ENCODE measurements at places on chromosomes 7 and 10.

- no peak for DNase-seq
These were observed 4.0 kb upstream of the BORCS7 start for GRCh38 chr10:102850025-102850518.

GRCh38 chr7:135074096-135074495 lies 73.8 kb upstream of the TMEM140 start:
- no peak for DNase-seq

GRCh38 chr10:2509081-2509531 lies 558.2 kb upstream of the PFKP start:
- DNase-seq, result no peak

- no peak for DNase-seq
These were observed 16.3 kb downstream of the AKR1D1 start for GRCh38 chr7:138092486-138093028.

- no peak for DNase-seq
These were observed 1.8 kb downstream of the IMPDH1 start for GRCh38 chr7:128407751-128408708.

- DNase-seq, result no peak
These were observed 54.8 kb upstream of the TM9SF3 start for GRCh38 chr10:96641396-96642295.

- no peak for DNase-seq
These were observed 6.0 kb upstream of the RSBN1L start for GRCh38 chr7:77690289-77690688.

DNA sequence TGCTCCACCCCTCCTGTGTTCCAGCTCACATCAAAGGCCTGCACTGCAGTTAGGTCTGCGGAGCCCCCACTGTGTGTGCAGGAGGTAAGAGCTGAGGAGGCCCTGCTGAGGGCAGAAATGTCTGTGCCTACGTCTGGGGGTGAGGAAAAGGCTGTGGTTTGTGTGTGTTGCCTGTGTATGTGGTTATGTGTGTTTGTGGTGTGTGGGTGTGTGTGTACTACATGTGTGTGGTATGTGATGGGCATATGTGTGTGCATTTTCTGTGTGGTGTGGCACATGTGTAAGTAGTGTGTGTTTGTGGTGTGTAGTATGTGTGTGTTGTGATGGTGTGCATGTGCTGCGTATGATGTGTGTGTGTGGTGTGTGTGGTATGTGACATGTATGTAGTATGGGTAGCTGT lies 36.2 kb downstream of the ANXA8 start:
- DNase-seq, result no peak

DNA sequence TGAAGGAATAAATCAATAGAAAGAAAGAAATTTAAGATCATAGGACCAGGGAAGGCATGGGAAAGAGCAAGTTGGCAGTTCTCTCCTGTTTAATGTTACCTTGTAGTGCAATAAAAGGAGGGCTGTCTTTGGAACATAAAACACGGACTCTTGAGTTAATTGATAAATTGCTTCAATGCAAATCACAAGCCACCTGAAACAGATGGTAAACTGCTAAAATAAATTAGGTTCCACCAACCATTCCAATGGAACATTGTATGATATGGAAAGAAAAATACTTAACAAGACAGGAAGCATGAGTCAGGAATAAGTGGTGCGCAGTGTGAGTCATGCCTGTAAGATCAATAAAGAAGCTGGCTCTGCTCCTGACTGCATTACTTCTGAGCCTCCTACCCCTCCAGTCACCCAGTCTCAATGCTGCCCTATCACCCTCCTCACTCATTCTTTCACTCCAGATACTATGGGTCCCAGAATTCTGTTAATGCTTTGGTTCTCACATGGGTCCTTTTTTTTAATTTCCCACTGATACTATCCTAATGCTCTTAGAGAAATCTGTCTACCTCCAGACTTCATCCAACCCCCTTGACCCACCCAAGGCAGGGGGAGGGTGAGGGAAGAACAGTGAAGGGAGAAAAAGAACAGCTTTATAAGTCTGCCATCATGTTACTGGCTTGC lies 78.9 kb downstream of the LRRC17 start:
- DNase-seq, result peak; percentile 89

DNA sequence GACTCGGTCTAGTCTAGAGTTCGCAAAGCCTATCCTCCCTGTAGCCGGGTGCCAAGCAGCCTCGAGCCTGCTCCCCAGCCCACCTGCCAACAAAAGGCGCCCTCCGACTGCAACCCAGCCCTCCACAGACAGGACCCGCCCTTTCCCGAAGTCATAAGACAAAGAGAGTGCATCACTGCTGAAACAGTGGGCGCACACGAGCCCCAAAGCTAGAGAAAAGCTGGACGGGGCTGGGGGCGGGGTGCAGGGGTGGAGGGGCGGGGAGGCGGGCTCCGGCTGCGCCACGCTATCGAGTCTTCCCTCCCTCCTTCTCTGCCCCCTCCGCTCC lies 622 bp upstream of the COL1A2 start:
- no peak for DNase-seq

DNA sequence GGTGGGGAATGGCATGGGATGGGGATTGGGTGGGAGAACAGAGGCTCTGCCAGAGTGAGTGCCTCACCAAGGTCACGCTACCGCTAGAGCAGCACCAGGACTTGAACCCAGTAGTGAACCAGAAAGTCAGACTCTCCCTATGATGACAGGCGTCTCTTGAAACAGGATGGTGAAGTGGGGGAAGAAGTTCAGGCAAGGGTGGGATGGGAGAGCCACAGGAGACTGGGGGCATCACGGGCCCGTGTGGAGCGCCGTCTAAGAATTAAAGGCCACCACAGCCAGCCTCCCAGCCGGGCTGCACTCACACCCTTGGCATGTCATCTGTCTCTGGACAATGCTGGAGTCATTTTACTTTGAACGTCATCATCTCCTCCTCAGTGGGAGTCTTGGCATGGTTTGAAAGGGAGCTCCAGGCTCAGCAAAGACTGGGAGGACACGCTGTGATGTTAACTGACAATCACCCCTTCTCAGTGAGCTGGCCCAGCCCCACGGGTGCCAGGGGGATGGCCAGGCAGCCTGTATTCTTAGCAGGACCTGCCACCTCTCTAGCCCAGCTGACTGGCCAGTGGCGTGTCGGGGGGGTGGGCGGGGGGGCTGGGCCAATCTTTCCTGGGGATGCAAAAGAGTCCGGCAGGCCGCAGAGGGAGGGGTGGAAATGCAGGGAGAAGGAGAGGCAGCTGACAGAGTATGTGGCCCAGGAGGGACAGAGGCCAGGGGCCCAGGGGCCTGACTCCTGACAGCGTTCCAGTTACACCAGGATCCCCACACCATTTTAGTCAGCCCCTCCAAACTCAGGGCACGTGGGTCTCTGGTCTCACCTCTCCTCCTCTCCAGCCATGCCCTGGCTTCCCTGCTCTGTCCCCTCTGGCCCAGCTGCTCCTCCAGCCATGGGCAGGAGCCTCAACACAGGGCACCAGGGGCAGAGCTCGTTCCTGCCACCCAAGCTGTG lies 96.2 kb downstream of the VOPP1 start:
- no peak for DNase-seq

GRCh38 chr10:101042118-101042517 lies 11.1 kb downstream of the SFXN3 start:
- DNase-seq, result no peak
